ENCODE measurements at places on chromosomes 7 and 10.

- DNase-seq = no peak
These were observed 905 bp downstream of the ASB13 start for GRCh38 chr10:5665373-5666007.

GRCh38 chr10:62715383-62715782 is 89.1 kb upstream of the ADO start:
- no peak for DNase-seq

DNA sequence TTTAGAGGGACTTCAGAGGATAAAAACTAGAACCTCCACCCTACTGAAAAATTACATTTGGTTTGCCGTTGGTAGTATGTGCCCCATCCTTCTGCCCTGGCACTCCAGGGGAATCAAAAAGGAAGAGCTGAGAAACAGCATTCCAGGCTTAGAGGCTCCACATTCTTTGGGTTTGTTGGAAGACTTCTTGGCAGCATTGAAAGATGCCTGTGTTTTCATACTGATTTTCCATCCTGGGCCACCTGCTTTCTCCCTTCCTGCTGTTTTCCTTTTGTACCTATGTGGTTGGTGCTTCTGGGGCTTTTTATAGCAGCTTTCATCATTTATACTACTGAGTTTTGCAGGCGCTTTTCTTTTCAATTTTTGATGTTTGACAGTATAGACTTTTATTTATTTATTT is 61.7 kb downstream of the AUTS2 start:
- no peak for DNase-seq

GRCh38 chr10:71474702-71475242 is 78.1 kb downstream of the CDH23 start:
- no peak for DNase-seq

- no peak for DNase-seq
These were observed 74.1 kb downstream of the ZMYND11 start for GRCh38 chr10:209357-209756.

- no peak for DNase-seq
These were observed 724.2 kb downstream of the GATA3 start for GRCh38 chr10:8778713-8779112.

- no peak for DNase-seq
These were observed 3.0 kb downstream of the ADAM8 start for GRCh38 chr10:133273534-133274143.

- no peak for DNase-seq
These were observed 95.1 kb downstream of the NPY start for GRCh38 chr7:24378871-24379616.

GRCh38 chr7:91039033-91039432 is 225.2 kb upstream of the FZD1 start:
- DNase-seq = no peak

DNA sequence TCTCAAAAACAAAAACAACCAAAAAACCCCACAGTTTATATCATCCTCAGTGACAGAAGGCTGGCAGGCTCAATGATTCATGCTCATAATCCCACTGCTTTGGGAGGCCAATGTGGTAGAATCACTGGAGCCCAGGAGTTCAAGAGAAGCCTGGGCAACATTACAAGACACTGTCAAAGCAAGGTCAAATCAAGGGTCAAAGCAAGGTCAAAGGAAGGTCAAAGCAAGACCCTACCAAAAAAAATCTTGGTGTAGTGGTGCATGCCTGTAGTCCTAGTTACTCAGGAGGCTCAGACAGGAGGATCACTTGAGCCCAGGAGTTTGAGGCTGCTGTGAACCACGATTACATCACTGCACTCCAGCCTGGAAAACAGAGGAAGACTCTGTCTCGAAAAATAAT is 14.2 kb upstream of the NPC1L1 start:
- no peak for DNase-seq

GRCh38 chr10:552679-553078 is 136.8 kb downstream of the DIP2C start:
- DNase-seq = no peak

GRCh38 chr7:137944168-137944567 is 57.7 kb downstream of the CREB3L2 start:
- no peak for DNase-seq

DNA sequence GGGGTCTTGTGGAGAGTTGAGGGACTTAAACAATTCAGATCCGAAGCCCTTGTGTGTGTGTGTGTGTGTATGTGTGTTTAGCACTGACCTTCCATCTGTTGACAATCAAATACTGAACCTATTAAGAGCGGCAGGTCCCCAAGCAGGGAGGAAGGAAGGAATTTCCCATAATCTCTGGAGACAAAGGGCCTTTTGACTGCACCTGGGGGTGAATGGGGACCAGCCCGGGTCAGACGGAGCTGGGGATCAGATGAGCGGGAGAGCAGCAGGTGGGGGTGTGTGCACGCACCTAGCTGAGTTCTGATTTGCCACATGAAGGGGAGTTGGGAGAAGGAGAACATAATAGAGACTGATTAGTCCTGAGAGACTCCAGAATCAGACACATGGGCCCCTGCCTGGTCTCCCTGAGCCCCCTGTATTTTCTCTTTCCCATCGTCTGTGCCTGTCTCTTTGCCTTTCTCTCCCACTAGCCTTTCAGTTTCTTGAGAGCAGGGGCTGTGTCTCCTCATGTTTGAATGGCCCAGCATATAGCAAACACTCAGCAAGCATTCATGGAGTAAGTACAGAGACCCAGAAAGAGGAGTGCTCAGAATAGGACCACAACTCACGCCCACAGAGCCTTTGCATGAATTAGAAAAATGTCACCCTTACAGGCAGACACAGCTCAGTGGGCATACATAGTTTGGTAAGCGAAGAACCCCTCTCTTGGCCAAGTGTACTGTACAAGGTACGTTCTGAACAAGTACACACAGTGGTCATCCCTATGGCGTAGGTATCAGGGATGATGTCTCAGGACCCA is 288.3 kb upstream of the HABP2 start:
- DNase-seq = no peak

- no peak for DNase-seq
These were observed 15.3 kb downstream of the ECHDC3 start for GRCh38 chr10:11757454-11757820.

DNA sequence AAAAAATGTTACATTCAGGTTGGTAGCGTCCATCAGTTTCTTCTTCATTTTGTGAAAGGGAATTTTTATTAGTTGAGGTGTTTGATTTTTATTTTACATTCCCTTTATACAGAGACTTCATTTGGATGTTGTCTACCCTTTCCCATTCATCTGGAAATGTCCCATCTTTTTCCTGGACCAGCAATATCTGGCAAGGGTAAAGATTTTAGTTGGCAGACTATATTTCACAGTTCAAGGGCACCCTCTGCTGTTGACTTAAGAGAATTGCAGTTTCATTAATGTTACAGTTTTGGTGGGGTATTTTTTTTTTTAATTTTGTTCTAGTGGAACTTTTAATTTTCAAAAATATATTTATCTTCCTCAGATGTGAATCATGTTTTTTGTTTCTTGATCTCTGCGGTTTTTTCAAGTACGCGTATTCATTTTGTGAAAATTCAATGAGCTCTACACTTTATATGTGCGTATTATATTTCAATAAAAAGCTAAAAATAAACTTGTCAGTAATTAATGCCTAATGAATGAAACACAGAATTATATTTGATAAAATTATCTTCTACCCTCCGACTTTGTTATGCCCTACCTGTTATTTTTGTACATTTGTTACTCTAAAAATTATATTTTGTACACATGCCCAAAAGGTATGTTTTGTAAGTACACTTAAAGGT is 97.9 kb upstream of the KLF14 start:
- DNase-seq = peak; percentile 40

DNA sequence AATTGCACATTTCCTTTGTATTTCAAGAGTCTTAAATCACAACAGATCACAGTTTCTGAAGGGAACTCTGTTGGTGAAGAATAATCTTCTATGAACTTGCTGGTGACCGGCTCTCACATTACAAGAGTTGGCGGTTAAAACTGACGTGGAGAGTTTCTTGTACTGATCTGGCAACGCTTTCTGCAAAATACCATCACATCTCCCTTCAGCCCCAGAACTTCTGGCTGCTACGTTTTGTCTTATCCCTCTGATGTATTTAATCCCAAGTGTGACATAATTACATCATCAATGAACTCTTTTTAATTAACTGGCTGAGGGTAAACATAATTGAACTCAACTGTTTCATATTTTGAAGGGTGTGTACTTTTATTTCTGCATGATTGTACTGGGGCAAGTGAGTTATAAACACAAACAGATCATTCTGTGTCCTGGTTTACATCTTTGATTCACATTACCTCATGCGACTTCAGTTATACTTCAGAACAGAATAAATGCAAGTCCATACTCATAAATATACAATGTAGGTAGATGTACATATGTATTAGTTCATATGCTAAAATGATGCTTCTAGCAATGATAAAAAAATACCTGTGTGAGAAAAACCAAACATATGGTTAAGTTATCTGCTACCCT is 105.1 kb upstream of the NPVF start:
- DNase-seq = no peak

DNA sequence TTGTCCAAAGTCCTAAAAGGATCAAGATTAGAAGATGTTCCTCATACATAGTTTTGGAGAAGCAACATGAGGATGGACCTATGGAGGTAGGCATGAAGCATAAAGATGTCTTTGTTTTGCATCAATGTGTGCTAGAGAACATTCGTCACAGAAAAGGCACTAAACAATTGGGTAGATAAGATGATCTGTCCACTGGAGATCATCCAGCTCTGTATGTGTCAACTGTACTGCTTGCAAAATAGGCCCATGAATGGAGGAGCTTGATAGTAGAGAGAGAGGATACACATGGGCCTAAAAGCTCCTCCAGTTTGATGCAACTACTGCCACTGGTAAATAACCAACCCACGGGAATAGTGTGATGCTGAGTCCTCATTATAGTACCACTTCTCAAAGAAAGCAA is 286.4 kb upstream of the HGF start:
- no peak for DNase-seq

- DNase-seq = no peak
These were observed 68.5 kb downstream of the TET1 start for GRCh38 chr10:68628576-68629127.

DNA sequence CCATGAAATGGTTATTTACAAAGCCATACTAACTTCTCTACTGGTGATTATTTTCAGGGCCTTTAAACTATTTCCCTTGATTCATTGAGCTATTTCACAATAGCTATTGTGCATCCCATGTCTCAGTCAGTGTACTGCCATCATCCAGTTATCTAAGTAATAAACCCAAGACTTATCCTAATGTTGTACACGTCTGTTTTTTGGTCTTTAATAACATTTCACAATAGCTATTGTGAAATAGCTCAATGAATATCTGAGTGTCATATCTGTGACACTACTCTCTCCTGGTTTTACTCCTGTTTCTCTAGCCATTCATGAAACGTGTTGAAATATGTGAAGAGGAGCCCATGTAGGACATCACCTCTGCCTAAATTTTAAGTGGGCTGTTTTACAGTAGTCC is 36.5 kb upstream of the TMEM140 start:
- DNase-seq = no peak

DNA sequence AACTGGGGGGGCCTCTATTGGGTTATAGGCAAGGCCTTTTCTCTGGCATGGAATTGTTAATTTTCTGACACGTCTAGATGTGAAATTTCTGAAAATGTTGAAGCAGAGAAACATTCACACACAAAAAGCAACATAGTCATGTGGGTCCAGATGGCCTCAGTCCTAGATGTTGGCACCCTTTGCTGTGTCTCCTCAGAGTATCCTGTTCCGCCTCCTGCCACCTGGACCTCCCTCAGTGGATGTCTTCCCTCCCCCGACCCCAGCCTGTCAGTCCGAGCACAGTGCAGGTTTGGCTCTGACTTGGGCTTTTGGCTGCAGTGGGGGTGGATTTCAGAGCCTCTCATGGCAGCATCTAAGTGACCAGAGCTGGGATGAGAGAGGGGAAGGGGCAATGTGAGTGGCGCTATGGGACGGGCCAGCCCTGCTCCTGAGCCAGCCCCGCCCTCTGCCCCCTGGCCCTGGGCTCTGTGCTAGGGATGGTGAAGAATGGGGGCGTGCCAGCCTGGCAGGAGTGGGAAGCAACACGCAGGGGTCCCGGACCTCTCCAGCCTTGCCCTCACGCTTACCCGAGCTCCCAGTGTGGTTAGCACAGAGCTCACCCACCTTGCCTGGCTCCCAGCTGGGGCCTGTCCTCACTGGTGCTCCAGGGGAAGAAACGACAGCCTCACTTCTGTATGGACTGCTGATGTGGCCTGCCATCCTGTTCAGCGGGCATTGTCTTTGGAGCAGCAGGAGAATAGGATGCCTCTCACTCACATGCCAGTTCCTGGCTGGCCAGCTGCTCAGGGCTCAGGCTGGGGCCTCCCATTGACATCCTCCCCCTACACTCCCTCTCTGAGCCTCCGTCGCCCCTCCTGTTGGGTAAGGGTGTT is 6.2 kb downstream of the ATP6V0E2 start:
- DNase-seq = no peak

DNA sequence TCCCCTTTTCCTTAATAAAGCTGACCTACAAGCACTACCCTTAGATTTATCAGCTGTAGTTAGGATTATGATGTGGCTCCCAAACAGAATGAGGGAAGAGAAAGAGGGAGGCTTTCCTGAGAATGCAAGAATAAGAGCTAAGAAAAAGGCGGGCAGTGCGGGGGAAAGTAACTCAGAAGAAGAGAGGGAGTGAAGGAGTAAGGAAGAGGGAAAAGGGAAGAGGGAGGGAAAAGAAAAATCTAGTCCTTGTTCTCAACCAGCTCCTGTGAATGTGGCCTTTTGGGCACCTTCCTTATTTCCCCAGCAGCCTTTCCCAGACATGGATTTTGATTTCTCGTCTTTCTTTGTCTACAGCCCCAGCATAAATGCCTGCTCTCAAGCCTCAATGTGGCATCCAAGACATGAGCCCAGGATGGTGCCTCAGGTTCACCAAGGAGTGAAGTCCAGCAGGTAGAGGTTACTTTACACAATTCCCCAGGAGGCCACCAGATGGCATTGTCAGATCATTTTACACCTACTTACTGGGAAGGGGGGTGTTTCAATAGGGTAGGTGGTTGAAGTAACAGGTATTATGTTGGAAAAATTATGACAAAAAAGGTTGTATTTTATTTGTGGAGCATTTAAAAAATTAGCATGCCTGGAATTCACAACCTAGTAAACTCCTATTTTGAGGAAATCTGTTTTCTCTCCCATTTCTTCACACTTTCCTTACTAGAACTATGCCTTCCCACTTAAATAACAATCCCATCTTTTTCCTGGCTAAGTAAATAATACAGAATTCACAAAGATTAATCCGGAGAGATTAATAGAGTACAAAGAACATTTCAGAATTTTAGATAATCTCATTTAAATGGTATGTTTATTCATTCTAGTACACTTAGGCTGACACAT is 106.5 kb downstream of the HTR7 start:
- peak; percentile 39 for DNase-seq
